ENCODE measurements at places on chromosomes 7 and 10.

DNA sequence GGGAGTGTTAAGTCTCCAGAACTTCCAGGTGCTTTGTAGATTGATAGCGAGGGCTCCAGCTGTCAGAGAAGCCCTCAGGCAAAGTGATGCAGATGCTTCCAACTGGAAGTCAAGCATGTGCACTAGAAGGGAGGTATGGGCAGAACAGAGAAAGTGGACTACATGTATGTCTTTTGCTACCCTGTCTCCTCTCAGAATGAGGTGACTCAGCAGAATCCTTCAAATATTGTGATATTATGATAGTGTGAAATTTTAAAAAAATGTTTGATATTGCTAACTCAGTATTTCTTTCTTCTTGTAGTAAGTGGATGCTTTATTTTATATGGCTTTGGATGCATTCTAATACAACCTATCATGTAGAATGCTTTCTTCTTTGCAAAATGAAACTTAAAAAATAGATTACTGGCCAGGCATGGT, 138.9 kb upstream of the SVIL start:
- DNase-seq, result no peak

GRCh38 chr7:155941688-155942087, 129.4 kb upstream of the SHH start:
- DNase-seq, result no peak

DNA sequence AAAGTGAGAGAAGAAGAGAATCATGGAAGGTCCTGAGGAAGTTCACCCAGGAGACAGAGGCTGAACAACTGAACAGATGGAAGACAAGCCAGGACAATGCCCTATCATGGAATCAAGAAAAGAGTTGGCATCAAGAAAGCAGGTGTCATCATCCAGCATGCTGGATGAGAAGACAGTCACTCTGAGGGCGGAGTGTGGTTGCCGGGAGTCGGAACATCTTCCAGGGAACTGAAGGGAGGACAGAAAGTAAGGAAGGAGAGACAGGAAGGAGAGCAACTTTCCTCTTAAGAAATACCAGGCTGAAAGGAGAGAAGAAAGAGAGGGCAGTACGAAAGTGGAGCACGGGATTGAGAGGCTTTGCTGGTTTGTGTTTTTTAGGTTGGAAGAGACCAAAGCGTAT, 654.5 kb upstream of the CELF2 start:
- no peak for DNase-seq

DNA sequence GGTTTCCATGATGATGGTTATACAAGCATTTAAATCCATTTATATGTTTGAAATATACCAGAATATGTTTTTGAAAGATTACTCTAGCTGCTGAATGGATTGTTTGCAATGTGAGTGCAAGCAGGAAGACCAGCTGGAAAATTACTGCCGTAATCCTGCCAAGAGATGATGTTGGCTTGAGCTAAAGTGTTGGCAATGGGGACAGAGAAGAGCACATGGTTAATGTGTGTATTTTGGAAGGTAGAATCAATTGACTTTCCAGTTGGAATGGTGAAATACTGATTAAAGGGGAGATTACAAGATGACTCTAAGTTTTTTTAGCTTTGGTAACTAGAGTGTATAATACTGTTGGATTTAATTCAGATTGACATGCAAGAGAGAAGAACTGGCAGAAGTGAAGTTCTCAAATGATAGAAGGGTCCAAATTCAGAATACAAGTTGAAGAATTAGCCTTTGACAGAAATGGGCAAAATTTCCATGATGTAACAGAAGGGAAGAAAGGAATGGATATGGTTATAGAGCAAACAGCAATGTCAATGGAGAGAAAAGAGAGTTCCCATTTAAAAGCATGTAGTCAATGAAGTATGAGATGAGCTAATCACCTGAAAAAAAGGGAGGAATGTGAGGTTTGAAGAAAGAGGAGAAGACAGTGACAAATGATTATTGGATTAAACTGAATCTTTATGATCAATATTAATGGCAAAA, 422.0 kb downstream of the CDC14C start:
- DNase-seq, result no peak

- no peak for DNase-seq
Observed at GRCh38 chr10:33180390-33180789, 154.1 kb downstream of the NRP1 start.

DNA sequence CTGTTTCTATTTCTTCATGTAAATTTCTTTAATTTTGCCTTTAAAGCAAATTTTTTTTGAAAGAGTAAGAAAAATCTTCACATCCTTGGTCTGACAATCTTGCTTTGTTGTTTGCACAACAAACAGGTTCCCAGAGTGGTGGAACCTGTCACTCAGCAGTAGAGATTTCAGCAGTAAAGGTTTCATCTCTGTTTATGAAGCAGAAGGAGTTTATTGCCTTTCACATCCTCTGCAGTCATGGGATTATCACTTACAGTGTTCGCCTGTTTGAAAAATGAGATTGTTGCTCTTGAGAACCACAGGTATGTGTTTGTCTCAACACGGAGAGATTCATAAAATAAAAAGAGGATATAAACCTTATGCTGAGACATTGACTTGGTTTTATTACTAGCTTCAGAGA, 342.6 kb downstream of the IPMK start:
- no peak for DNase-seq
